ENCODE measurements at places on chromosomes 7 and 10. TPM values are rescaled to one million over a fixed set of nuclear protein-coding genes. Genes with fewer than 3 reads are reported as not detected.

DNA sequence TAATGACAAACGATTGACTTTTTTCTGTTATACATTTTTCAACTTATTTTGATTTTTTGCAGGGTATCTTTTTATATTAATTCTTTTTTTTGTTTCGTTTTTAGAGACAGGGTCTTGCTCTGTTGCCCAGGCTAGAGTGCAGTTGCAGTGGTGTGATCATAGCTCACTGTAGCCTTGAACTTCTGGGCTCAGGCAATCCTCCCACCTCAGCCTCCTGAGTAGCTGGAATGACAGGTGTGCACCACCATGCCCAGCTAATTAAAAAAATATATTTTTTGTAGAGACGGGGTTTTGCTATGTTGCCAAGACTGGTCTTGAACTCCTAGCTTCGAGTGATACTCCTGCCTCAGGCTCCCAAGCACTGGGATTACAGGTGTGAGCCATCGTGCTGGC is 601.3 kb downstream of the PARD3 start:
- no peak for DNase-seq

Gene FAM171A1
- total RNA-seq: 29.7 TPM

Gene GARIN1A
- 1.9 TPM for total RNA-seq

Gene OR2A12
- not detected for total RNA-seq

Gene APBB1IP
- 1.6 TPM for total RNA-seq

- DNase-seq: no peak
These were observed 50.1 kb downstream of the PDGFA start for GRCh38 chr7:469563-469961.

Gene C10orf105
- 1.00 TPM for total RNA-seq

GRCh38 chr10:122642726-122643605 is 56.7 kb downstream of the C10orf120 start:
- DNase-seq: no peak

GRCh38 chr10:75851580-75852345 is 420.3 kb downstream of the LRMDA start:
- no peak for DNase-seq

DNA sequence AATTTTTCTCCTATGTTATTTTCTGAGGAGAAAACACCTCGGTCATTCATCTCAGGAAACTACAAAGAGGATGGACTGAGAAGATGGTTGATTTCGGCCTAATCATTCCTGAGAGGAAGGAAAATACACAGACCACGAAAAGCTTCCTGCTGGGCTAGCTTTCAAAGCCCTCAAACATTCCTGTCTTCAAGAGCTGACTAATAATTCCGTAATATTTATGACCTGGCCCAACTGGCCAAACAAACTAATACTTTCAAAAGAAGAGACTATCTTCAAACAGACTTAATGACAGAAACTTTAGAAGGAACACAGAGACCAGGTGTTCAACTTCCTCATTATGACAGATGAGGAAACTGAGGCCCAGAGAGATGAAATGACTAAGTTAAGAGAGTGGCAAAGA is 215.1 kb upstream of the FRMD4A start:
- DNase-seq: no peak

DNA sequence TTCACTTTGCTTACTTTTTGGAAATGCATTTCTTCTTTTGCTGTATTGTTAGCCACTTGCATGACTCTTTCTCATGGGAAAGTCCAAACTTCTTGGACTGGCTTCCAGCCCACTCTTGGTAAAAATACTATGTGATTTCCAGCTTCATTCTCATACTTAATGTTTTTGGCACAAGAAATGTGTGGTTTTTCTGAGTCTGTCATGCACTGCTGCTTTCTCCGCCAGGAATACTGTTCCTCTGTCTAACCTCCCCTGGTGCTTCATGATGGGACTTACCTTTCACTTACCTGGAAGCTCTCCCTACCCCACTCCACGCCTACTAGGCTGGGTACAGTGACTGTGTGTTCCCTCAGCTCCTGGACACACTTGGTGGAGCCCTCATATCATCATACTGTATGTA is 18.7 kb downstream of the MGAM2 start:
- DNase-seq: no peak
